ENCODE measurements at places on chromosomes 12 and 14. TPM values are rescaled to one million over a fixed set of nuclear protein-coding genes. Genes with fewer than 3 reads are reported as not detected.

Gene TAS2R50
- total RNA-seq: 7.0 TPM

Gene RASSF9
- 10.4 TPM for total RNA-seq

Gene TUNAR
- total RNA-seq: 0.23 TPM

Gene RNASE1
- total RNA-seq: 198 TPM

Measured in metanephros (tissue), 2 donors.